ENCODE measurements at places on chromosomes 2 and 18.

DNA sequence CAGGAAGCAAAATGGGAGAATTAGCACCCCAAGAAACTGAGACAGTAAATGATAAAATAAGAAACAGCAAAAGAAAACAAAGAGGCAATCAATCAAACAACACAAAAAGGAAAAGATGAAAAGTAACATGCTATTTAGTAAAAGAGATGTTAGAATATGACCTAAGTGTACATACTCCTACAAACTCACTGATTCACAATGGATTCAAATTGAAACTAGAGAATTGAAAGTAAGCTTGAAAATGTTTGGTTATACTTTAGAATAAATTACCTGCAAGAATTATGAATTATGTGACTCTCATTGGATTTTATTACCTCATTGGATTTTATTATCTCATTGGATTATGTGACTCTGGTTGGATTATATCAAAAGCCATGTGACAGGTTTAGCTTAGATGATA, 22.8 kb upstream of the CCNYL1 start:
- DNase-seq: no peak

GRCh38 chr2:62966991-62967390, 83.6 kb upstream of the OTX1 start:
- no peak for DNase-seq

DNA sequence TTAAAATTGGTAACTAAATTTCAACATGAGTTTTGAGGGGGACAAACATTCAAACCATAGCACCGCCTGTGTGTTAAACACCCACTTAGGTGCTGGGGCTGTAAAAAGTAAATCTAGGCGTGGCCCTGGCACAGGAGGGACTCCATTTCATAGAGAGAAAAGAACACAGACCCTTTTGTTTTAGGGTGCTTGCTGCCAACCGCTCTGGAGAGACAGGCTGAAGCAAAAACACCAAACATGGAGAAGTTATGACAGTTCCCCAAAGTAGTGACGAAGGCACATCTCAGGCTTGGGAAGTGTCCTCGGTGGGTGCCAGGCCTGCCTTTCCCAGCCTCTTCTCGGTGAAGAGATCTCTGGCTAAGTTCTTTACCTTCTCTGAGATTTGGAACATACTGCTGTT, 5.1 kb downstream of the ACTG2 start:
- no peak for DNase-seq

- DNase-seq: no peak
Measured at GRCh38 chr18:361941-362310, 94.1 kb upstream of the THOC1 start.

- DNase-seq: no peak
Measured at GRCh38 chr2:20467789-20468548, 21.1 kb downstream of the RHOB start.

- DNase-seq: no peak
Measured at GRCh38 chr18:54995421-54996143, 36.3 kb upstream of the CCDC68 start.

GRCh38 chr2:23404426-23404825, 19.4 kb downstream of the KLHL29 start:
- DNase-seq: no peak

GRCh38 chr18:55866886-55867285, 278.9 kb upstream of the TCF4 start:
- no peak for DNase-seq

- DNase-seq: no peak
Measured at GRCh38 chr2:220775856-220776488, 796.1 kb downstream of the EPHA4 start.

DNA sequence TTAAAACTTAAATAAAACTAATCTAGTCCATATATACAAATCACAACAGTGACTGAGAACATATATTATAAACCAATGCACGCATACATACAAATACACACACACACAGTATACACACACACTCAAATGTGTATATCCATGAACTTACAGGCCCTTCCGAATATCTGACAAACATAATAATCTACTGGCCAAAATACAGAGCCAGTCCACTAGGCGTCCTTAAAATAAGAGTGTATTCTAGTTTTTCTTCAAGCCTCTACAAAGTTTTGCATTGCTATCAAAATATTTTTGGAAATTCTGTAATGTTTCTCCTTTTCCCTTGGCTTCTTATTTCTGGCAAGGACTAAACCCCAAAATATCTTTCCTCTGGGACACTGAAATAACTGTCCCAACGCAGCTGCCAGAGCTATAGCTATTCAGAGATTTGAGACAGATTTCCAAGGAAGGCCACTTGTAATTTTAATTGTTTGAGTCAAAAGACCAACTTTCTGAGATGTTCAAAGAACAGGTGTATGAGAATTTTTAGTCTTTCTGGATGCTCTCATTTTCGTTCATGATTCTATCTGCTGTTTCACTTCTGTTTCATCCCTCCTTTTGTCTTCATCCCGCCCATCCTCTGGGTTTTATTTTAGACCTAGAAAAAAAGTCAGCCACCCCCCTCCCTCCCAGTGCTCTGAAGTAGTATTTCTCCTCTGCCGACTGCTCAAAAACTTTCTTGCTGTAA, 24.1 kb upstream of the SP3 start:
- no peak for DNase-seq

DNA sequence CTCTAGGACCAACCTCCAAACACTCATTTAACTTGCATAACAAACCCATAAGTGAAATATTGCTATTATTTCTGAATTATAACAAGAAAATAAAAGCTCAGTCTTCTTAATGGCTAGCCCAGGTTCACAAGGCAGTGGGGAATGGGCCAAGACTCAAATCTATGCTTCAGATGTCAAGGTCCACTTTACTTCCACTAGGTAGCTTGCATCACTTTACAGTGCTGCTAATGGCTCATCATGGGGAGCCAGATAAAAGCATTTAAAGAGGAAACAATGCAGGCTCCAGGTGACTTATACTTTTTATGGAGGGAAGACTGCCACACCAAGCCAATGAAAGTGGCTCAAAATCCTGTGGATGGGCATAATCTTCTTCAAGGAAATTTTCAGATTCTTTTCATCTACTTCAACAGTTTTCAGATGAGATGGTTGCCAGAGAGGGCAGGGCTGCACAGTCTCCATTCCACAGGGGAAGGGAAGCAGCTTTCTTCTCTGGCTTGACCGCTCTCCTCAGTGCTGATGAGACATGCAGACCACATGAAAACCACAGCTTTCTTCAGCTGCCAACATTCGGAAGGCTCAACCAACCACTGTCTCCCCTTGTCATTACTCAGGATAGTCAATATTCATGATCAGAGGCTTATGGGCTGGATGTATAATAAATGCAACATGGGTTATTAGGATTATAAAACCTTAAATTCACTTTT, 361.9 kb upstream of the MEX3C start:
- DNase-seq: no peak

GRCh38 chr2:63124218-63124617, 73.6 kb downstream of the OTX1 start:
- DNase-seq: no peak

- DNase-seq: no peak
Measured at GRCh38 chr2:233088972-233089345, 28.8 kb downstream of the INPP5D start.

- no peak for DNase-seq
Measured at GRCh38 chr2:165431014-165431413, 38.5 kb upstream of the CSRNP3 start.

- no peak for DNase-seq
Measured at GRCh38 chr18:36693931-36694620, 134.7 kb downstream of the TPGS2 start.
